ENCODE measurements at places on chromosomes 12 and 14.

DNA sequence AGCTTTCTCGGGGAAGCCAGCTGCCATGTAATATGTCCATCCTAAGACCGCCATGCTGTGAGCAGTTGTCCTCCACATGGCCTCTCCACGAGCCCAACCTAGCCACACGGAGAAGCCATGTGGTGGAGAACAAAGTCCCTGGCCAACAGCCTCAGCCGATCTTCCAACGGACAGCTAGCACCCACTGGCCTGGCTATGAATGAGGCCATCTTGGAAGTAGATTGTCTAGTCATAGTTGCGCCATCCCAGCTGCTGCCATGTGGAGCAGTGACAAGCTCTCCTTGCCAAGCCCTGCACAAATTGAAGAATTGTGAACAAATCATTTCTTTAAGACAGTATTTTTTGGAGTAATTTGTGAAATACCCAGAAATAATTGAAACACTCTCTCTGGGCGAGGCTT lies 49.3 kb upstream of the USP44 start:
- no peak for DNase-seq

DNA sequence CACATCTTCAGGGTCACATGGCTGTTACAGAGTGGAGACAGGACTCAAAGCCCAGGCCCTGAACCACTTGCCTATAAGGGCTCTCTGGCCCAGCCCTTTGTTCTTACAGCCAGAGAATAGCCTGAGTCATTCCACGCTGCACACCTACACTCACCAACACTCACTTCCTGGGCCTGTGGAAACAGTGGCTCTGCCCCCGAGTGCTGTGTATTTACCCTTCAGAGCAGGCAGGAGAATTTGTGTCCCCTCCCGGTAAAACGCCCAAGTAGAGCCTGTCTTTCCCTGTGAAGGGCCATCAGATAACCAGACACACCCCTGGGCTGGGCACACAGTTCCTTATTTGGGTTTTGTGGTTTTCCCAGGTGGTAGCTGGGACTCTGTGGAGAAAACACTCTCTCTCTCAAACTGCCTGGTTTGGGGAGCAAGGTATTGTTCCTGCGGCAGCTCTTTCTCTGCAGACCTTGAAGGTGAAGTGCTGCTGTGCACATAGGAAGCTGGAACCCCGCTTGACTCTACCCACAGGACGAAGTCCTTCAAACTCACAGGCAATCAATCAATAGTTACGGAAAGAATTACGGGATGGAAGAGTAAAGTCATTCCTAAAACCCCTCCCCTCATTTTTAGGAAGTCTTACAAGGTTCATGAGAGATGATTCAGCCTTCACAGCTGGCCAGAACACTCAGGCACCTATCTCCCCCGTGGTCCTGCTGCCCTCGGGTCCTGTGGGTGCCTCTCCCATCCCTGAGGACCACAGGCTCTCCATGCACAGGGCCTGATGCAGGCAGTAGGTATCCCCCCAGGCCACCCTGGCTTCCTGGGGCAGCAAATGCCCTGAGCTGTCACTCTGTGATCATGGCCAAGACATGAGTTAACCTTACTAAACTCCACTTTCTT lies 20.3 kb downstream of the FIGNL2 start:
- no peak for DNase-seq

- DNase-seq = no peak
Measured at GRCh38 chr12:44193281-44193680, 357.4 kb downstream of the TMEM117 start.

DNA sequence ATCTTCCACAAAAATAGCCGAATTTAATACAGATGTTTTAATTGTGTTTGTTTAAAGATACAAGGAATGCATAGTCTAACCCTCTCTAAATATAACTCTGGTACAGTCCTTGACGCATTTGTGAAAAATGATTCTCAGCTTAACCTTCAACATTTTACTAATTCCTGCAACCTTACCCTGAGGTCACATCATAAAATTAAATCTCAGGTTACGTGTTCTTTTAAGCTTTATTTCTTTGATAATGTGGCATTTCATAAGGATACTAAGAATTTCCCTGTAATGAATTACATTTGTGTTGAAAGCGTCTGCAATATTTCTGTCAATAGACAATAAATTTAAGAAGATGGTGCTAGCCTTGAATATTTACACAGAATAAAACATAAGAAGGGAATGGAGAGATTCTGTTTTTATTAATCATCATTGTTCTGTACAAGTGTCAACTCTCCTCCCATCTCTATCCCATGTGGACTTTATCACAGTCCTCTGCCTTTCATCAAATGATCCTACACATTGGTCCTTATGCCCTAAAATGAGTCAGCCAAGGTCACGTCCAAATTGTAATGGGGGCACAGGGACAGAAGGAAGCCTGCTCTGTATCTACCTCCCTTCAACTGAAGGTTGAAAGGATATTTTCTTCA lies 769.3 kb upstream of the FLRT2 start:
- no peak for DNase-seq

DNA sequence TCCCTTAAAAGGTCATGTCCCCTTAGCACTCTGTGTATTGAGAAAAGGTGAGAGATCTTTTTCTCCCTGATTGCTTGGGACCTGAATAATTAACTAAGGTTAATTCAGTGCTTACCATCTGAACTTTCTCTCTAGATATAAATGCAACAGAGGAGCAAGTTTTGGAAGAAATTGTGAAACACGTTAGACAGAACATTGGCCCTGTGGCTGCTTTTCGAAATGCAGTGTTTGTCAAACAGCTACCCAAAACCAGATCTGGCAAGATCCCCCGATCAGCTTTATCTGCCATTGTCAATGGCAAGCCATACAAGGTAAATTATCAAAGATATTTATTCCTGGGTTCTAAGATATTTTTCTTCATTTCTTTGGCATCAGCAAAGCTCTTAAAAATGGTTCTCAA lies 175.5 kb downstream of the ACSS3 start:
- no peak for DNase-seq

GRCh38 chr14:65238456-65238855 lies 136.1 kb upstream of the MAX start:
- peak; percentile 13 for DNase-seq

DNA sequence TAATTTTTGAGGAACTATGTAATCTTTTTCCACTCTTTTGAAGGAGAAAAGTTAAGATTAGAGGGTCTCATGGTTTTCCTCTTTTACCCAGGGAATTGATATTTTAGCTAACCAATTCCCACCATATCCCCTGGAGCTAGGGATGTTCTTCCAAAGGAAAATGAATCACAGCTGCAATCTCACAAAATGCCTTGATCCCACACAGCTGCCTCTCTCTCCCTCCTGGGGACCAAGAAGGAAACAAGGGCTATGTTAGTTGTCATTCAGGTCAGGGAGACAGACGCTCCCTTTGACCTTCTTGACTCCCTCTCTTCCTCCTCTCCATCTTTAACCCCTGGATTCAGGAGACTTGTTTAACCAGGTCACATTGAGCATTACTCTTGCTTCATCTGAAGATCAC lies 9.5 kb downstream of the DCN start:
- no peak for DNase-seq

DNA sequence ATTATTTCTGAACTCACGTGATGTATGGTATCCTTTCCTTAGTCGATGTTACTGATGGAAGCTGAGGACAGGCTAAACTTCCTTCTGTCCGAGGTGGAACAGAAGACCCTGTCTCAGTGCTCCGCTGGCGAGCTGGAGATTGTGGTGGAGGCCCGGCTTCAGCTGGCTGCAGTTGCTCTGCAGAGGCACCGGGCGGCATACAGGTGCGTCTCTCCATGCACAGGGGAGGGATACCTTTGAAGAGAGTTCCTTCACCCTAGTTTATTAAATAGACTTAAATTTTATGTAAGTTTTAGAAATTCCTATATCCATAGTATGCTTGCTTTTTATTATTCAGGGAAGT lies 186.7 kb upstream of the NEDD1 start:
- no peak for DNase-seq

DNA sequence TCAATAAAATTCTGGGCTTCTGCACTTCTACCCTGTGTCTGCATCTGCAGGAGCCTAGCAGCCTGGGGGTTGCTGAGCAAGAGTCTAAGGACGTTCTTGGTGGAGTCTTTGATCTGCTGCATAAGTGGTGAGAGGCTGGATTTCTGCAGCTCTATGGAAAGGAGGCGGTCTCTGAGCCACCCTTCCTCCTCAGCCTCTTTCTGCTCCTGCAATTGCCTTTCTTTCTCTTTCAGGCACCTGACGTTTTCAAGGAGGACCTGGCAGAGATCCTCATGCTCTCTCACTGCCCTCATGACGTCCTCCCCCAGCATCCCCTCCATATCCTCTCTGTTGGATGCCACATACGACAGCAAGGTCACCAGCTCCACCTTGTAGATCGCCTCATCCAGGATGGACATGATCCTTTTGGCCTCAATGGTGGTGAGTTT lies 13.6 kb upstream of the TPCN1 start:
- no peak for DNase-seq

DNA sequence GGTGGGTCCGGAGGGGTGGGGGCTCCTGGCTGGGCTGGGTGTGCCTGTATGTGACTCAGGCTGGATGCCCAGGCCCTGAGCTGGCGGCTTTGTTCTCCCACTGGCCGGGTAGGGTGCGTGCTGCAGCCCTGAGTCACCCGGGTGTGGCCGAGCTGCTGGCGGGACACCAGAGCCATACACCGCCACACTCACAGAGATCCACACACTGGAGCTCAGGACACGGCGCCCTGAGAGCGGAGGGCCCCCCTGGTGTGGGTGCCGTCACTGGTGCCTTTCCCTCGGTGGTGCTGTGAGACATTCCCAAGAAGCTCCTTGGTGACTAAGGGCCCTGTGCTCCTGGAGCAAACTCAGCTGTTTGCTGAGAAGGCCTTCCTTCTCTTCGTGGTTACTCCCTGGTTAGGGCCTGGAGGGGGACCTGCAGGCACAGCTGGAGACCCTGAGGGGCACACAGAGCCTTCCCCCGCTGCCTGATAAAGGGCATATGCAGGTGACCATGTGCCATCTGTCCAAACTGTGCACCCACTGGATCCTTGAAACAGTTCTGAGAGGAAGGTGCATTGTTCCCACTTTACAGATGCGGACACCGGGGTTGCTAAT lies 44.3 kb downstream of the KRT80 start:
- DNase-seq = peak; percentile 93

GRCh38 chr12:83378186-83378727 lies 691.6 kb downstream of the TMTC2 start:
- no peak for DNase-seq

- DNase-seq = no peak
Measured at GRCh38 chr12:58171914-58172313, 230.5 kb downstream of the ATP23 start.

GRCh38 chr14:38971258-38971921 lies 131.6 kb downstream of the SEC23A start:
- no peak for DNase-seq

DNA sequence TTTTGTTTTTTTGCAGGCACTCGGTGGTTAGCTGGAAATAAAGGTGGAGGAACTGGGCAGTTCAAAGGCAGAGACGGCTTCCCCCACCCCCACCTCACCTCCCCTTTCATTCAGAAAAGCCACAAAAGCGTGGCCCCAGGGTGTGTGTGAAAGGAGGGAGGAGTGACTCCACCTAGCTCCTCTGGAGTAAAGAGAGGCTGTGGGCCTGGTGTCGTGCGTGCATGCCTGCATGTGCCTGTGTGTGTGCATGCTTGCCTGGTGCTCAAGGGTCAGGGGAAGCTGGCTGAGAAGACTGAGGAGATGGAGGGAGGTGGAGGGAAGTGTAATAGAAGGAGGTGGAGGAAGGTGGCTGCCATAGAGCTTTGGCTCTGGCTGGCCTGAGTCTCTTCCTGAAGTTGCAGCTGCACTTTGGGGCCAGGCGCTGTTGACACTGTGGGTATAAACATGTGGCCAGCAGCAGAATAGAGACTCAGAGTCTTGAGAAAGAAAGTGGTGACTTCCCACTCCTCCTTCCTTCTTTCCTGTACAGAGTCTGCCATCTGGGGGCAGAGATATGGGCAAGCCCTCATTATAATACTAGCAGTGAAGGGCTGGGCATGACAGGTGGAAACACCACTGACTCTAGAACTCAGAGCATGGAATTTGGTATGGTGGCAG lies 36.9 kb upstream of the SINHCAF start:
- DNase-seq = no peak

DNA sequence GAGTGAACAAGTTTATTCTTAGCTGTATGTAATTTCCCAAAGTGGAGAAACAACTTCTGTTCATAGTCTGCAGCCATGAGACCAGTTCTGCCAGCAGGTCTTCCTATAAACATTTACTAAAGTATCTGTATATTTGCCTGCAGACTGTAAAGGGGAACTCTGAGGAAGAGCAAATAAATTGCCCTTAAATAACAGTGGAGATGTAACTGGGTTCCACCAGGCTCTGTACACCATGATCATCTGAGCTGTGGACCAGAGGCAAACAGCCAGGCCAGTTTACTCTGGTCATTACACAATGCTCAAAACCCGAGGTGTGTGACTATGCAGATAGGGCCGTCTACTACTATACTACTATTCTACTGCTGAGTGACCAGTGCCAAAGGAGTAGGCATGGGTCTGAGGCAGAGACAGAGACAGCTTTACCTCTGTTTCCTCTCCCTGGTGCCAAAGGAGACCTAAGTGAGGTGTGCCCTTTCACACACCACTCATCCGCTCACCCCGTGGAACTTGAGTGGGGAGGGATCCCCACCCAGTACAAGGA lies 21.1 kb upstream of the CERS5 start:
- DNase-seq = no peak

DNA sequence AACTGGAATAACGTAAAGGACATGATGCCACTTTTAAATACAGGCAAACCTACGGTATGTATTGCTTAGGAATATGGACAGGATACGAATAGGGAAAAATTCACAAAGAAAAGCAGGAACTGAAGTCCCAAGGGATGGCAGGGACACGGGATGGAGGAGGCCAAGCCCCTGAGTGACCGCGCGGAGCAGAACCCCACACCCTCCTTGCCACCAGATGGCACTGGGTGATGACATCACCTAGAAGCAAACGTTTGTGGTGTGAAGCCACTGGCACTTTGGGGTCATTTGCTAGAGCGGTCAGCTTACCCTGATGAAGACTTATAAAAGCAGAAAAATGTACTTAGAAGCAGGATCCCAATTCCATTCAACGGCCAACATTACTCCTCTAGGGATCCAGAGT lies 9.4 kb downstream of the DHX37 start:
- no peak for DNase-seq

DNA sequence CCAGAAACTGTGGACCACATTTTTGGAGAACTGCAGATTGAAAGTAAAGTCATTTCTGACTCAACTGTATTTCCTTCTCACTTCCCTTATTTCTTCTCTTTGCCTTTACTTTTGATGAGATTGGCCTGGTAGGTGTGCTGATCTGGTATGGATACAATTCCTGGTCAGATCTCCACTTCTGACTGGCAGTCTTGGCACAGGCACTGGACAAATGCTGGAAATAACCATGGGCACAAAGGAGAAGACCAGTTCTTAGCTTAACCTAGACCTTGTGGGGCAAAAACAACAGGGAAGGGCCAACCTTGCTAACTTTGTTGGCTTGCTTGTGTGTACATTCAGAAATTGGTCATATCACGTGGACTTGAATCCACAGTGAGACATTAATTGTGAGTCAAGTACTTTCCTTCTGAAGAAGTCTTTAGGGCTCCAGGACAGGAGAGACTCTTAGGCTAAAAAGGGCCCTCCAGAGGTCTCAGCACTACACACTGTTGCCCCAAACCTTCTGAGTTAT lies 75.0 kb downstream of the DIP2B start:
- no peak for DNase-seq

GRCh38 chr12:44246482-44247105 lies 410.7 kb downstream of the TMEM117 start:
- DNase-seq = no peak
